Bone marrow (tissue), 2 donors: ENCODE measurements at places on chromosomes 5 and 9.

- DNase-seq = no peak
These were observed 59.4 kb upstream of the ICE1 start for GRCh38 chr5:5363045-5363444.

DNA sequence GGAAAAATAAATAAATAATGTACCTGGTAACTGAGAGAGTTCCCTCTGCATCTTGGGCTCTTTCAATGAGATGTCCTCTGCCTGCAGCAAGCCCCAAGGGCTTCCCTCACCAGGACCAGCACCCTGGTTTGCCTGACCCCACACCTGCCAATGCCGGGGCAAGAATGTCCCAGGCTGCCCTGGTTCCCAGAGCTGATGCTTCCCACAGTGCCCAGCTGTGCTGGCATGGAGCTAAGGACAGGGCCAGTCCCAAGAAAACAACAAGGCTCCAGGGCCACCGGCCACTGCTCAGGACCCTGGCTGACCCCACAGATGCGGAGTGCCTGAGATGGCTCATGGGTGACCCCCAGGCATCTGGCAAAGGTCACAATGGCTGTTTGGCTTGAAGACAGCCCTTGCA, 123.5 kb downstream of the KCNIP1 start:
- DNase-seq = no peak

- no peak for DNase-seq
These were observed 37.0 kb downstream of the DMRTA1 start for GRCh38 chr9:22483528-22484070.

GRCh38 chr5:11174591-11174990, 413.6 kb upstream of the DAP start:
- DNase-seq = no peak

GRCh38 chr5:158915216-158915615, 184.5 kb downstream of the EBF1 start:
- no peak for DNase-seq

DNA sequence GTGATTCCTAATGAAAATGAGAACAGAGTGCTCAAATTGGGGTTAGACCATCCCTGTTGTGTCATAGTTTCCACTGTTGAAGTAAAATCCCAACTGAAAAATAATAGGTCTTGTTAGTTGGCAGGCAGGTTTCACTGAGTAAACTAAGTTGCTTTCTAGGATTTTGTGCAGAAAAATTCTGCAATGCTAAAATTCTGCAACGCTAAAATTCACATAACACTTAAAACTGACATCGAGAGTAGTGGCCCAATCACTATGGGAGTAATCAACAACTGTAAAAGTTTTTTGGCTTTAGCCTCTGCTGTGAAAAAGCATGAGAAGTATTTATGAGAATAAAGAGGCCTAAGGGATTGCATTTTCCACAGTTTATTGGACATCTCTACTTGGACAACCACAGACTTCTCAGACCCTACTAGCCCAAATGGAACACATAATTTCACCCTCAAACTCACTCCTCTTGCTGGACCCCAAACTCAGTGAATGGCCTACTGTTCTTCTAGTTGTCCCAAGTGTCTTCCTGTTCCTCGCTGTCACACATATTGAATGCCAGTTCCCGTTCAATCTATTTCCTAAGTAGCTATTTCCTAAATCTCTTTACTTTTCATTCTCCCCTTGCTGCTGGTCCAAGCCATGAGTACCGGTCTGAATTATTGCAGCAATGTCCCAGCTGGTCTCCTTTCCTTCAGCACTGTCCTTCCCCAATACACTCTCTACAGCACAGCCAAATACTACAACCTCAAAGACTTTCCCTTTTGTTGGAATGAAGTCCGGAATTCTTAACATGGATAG, 355.4 kb downstream of the PDE4D start:
- DNase-seq = no peak

DNA sequence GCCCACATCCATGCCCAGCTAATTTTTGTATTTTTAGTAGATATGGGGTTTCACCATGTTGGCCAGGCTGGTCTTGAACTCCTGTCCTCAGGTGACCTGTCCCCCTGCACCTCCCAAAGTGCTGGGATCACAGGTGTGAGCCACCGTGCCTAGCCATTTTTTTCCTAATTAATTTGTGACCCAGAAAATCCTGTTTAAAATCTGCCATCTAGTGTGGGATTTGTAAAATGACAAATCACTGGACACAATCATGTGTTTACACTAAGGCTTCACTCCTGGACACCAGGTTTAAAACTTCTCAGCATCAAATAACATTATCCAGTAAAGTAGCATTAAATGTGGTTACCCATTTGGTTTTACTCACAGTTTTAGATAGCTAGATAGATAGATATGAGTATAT, 18.6 kb upstream of the KDM4C start:
- DNase-seq = no peak

DNA sequence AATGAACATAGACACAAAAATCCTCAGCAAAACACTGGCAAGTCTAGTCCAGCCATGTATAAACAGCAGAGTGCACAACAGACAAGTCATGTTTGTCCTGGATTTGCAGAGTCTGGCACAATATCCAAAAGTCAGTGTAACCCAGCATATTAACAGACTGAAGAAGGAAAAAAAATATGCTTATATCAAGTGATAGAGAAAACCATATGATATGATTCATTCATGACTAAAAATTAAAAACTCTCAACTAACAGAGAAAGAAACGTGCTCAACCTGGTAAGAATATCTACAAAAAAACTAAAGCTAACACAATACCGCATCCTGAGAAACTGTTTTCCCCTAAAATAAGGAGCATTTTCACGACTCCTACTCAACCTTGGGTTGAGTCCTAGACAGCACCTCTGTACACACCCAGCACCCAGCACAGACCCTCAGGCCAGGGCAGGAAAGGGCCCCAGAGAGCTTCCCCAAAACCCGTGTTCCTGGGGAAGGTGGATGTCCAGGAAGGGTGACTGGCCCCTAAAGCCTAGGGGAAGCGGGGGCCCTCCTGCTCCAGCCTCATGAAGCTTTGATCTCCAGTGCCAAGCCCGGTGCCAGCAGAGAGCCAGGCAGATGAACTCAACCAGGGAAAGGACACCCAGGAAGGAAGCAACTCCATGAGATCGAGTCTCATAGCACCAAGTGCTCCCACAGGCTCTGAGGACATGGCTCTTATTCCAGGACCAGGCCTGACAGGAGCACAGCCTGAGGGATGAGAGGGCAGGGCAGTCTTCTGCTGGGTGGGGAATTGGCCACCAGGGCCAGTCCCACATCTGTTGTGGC, 38.9 kb downstream of the ADAMTS2 start:
- DNase-seq = no peak

DNA sequence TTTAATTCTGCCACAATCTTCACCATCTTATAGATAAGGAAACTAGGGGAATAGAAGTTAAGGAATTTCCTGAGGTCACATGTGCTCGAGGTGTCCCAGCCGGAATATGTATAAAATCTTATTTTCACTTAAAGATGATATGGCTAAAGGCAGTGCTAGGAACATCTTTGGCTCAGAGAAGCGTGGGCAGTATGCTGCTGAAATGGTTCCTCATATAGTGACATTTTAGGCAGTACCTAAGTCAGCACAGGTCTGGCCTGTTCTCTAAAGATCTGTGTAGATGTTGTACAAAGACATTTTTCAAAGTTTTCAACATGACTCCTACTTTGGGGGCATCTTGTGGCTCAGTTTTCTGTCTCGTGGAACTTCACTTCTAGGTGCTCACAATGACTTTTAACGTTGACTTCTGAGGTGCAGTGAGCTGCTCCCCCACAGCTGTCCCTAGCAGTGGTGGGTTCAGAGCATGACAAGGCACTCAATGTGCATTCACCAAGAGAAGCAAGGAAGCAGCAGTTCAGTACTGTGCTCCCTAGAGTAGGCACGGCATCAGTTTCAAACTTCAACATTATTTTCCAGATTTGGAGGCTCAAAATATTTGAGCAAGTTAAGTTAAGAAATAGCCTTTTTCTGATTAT, 40.3 kb downstream of the TNFAIP8 start:
- no peak for DNase-seq

GRCh38 chr5:34790069-34790468, 48.9 kb upstream of the TTC23L start:
- DNase-seq = no peak

DNA sequence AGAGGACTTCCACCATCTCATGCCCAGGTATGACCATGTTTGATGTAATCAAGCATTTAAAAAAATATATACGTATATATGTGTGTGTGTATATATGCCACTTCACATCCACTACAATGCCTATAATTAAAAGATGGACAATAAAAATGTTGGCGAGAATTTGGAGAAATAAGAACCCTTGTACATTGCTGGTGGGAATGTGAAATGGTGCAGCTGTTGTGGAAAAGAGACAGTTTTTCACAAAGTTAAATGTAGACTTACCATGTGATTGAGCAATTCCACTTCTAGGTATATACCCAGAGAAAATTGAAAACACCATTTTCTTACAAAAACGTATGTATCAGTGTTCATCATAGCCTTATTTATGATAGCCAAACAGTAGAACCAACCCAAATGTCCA, 229.2 kb upstream of the WWC1 start:
- DNase-seq = no peak
